ENCODE measurements at places on chromosomes 6 and 20. TPM values are rescaled to one million over a fixed set of nuclear protein-coding genes. Genes with fewer than 3 reads are reported as not detected.

Gene PMEPA1
- 1.3 TPM for total RNA-seq

Gene STK4
- total RNA-seq, result 13.0 TPM

Gene CDH4
- 0.16 TPM for total RNA-seq

Gene BRPF3
- 19.0 TPM for total RNA-seq

Gene ZMYND8
- 11.8 TPM for total RNA-seq

Gene NOX3
- total RNA-seq, result not detected

Gene SMOC2
- total RNA-seq, result not detected

Gene HEY2
- under 0.01 TPM for total RNA-seq

Gene LBP
- total RNA-seq, result not detected

Gene TDRD6
- total RNA-seq, result under 0.01 TPM

Gene LTA
- total RNA-seq, result not detected

Gene SLC4A11
- 28.9 TPM for total RNA-seq

Gene CST9
- not detected for total RNA-seq

Gene NNAT
- not detected for total RNA-seq

Gene ARHGAP18
- total RNA-seq, result 68.9 TPM

Gene DHX35
- 9.5 TPM for total RNA-seq

Gene HRH3
- not detected for total RNA-seq

Gene GPR6
- total RNA-seq, result not detected

Gene VWA7
- total RNA-seq, result 0.38 TPM

Gene GTPBP2
- total RNA-seq, result 68.4 TPM

Gene IL20RA
- total RNA-seq, result 1.0 TPM

Gene HSPA12B
- total RNA-seq, result 11.1 TPM

Gene ZBTB12
- total RNA-seq, result 1.1 TPM

Gene HCK
- total RNA-seq, result 0.06 TPM

Gene TNFRSF6B
- 28.5 TPM for total RNA-seq
